ENCODE measurements at places on chromosomes 3 and 15.

DNA sequence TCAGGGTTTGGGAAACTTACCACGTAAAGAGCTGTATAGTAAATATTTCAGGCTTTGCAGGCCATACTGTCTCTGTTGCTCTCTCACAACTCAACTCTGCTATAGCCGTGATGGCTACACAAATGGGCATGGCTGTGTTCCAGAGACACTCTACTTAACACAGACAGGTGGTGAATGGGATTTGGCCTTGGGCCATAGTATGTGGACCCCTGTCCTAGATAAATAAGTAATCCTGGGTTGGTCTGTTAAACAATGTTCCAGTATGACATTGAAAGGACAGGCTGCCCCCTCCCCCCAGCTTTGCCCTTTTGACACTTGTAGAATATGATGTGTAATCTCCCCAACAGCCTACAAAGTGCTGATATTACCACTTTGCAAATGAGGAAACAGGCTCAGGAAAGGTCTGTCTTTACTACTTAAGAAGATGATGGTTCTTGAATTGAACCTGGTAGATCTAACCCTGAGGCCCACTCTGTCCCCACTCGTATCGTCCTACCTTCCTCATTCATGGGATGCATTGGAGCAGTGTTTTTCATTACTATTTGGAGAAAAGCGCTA, 38.4 kb downstream of the SLCO3A1 start:
- peak; percentile 27 for DNase-seq

- DNase-seq: no peak
Observed at GRCh38 chr3:59612444-59612715, 562.6 kb upstream of the CFAP20DC start.

DNA sequence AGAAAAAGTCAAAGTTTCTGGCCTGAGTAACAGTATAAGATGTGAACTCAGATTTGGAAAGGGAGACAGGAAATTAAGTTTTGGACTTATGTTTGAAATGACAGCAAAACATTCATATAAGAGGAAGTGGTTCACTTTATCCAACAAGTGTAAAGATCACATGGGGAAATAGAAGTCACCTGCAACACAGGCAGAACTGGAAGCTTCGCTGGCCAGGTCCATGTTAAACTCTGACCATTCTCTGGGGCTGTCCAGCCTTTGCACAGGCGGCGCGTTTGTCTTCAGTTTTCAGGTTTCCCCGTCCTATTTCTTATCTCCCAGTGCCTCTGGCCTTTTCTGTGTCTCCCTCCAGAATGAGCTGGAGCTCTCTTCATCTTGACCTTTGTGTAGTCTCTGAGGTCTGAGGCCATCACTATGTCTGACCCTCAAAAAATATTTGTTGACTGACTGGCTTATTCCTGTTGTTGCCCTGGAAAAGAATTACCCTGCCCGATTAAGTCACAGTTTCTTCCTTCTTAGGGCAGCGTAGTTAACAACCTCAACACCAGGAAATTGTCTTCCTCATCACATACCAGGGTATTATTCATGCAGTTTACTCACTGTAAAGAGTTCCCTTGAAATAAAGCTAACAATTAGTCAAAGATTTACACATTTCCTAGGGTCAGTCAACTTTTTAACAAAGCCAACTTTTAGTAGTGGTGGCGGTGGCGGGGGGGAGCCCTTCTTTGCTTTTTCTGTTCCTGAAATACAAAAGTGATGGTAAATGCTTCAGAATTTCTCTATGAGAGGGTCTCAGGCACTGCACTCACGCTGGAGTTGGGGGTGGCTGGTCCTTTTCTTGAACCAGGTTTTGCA, 959 bp upstream of the RASA2 start:
- peak; percentile 69 for DNase-seq

GRCh38 chr3:66588340-66588847, 87.6 kb upstream of the LRIG1 start:
- DNase-seq: no peak

DNA sequence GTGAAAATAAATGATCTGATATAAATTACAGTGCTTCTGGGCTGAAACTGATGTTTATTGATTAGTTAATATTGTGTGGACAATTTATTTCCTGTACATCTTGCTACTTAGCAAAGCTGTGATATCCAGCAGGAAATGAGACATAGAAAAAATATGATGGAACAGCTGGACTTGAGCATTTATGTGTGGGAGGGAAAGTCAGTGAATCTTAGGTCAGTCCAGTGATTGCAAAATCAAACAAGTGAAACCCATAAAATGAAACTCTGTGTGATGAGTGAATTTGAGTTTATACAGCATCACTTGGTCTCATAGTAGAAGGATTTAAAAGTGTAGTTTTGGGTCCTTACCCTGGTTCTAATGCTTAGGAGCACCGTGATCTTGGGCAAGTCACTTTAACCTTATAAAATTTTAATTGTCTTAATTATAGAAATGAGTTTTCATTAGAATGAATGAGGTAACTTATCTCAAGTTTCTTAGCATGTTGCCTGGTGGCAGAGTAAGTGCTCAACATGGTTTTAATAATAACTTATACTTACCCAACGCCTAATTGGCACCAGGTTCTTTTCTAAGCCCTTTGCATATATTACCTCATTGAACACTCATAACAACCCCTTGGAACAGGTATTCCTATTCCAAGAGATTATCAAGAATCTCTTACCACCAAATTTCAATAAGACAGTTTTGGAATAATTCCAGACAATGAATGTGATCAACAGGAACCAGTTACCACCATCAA, 194.6 kb downstream of the ADAMTSL3 start:
- DNase-seq: peak; percentile 58

DNA sequence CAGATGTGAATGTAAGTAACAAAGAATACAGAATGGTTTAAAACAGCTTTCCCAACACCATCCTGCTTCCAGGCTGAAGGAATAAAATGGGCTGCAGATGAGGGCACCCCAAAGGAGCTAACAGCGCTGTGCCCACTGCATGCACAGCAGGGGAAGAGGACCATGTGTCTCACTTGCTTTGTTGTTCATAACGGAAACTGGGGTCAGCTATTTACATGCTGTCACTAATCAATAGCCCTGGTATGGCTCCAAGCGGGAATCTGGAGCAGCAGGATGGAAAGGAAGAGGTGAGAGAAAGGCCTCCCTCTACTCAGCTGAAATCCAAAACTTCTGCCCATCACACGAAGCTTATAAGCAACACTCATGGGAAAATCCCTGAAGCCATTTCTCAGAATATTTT, 67.4 kb downstream of the TBC1D2B start:
- no peak for DNase-seq

GRCh38 chr3:55543181-55543614, 56.1 kb upstream of the WNT5A start:
- no peak for DNase-seq

GRCh38 chr3:59049671-59050331, at the start of gene CFAP20DC:
Gene CFAP20DC (minus strand): TSS chr3:59050025. CDS start chr3:59049631, 394 bp downstream.
- DNase-seq: peak; percentile 92

- DNase-seq: no peak
Observed at GRCh38 chr15:88252441-88252840, 4.1 kb downstream of the NTRK3 start.

DNA sequence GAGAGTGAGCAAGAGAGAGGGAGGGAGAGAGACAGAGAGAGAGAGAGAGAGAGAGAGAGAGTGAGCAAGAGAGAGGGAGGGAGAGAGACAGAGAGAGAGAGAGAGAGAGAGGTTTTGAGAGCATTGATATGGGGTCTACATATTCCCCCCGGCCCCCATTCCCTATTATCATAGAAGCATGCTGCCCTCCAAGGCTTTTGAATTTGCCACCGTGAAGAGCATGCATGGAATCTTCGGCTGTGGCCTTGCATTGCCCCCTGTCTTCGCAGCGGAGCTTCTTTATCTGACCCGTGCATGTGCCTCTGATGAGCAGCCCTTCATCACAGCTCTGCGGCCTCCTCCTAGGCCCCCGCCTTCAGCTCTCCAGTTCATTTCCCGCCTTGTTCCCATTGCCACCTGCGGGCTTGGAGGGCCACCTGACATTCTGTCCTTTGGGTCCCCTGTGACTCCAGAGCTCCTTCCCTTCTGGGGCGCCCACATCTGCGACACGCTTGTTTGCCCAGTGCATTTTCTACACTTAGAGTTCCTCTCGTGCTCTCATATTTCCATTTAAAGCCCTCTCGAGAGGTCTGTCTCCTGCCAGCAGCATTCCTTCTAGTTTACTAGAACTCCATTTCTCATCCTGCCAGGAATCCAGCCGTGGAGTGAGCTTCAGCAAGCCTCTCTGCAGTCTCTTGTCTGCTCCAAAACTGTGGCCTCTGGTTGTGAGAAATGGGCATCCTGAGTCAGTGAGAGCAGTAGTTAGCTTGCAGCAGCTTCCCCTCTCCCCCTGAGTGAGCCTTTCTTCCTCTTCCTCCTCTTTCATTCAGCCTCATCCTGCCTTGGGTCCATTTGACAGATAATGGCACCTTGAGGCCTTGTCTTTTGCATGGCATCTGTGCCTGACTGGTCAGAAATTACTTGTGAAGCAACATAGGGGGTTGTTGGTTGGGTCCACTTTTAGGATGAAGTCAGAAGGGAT, 25.3 kb downstream of the LPP start:
- no peak for DNase-seq

GRCh38 chr3:119924111-119925094, 142.5 kb downstream of the NR1I2 start:
- DNase-seq: no peak

GRCh38 chr3:176692199-176692965, 504.9 kb downstream of the TBL1XR1 start:
- DNase-seq: no peak

DNA sequence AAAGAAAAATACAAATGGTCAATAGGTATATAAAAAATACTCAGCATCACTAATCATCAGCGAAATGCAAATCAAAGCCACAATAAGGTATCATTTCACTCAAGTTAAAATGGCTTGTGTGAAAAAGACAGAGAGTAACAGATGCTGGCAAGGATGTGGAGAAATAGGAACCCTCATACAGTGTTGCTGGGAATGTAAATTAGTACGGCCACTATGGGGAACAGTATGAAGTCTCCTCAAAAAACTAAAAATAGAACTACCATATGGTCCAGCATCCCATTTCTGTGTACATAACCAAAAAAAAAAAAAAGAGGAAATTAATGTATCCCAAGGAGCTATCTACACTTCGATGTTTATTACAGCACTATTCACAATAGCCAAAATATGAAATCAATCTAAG, 98.1 kb upstream of the TGFBR2 start:
- DNase-seq: no peak

- DNase-seq: no peak
Observed at GRCh38 chr15:35756623-35757022, 210.7 kb upstream of the DPH6 start.

GRCh38 chr3:111244760-111245159, 173.1 kb downstream of the NECTIN3 start:
- no peak for DNase-seq

DNA sequence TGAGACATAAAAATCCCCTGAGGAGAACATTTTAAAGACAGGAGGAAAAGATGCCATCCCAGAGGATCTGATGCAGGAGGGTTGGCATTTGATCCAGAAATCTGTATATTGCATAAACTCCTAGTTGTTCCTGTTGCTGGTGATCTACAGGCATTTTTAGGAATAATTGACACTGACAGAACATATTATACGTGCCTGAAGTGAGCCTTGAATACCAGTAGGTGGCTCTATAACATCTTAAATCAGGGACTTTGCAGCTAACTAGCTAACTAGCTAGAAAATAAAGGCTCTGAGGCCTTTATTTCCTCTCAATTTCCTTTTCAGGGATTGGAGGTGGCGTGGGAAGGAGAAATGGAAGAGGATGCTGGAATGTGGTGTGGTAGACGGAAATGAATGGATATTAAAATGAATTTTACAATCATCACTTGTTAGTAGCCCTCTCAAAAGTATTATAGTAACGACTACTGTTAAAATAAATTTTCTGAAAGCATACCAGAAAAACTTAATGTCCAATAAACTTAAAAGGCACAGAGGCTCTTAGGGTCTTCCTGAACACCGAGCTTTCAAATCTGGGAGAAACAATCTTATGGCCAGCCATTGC, 73.8 kb upstream of the ZBED2 start:
- DNase-seq: peak; percentile 65

DNA sequence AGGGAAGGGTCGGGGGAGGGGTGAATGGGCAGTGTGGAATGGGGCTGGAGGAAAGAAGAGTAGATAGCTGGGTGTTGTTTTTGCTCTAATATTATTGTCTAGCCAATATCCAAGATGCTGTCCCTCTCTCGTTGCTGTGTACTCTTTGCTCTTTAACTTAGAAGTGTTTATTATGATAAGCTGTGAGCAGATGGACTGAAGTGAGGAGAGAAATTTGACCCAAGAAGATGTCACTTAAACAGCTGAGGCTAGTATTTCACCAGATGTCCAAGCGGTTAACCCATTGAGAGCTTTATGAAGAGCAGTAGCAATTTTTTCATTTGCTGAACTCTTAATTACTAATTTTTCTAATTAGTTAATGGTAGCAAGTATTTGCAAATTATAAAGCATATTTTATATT, 212.2 kb upstream of the TP63 start:
- no peak for DNase-seq

GRCh38 chr3:126431103-126431534, 36.4 kb downstream of the CFAP100 start:
- DNase-seq: no peak

- DNase-seq: peak; percentile 96
Observed at GRCh38 chr3:15271785-15272381, 60.5 kb downstream of the SH3BP5 start.

DNA sequence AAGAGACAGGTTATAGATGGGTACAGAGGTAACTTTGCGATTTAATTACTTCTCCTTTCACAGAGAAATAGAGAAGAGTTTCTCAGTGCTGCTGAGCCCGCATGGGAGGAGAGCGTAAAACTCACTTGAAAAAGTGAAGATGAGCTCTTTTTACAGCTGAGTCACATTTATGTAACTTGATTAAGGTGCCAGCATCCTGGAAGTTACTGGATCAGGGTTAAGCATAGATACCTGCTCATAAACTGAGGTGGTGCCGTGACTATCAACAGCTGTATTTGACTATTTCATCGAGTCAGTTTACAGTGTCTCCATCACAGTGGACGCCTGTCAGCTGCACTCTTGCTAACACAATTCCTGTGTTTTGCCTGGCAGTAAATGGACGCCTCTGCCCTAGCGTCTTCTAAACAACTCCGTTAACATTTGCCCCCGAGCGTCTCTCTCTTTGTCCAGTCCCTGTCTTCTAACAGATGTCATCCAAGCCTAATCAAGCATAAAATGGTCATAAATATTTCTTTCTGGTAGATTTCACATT, 414.6 kb downstream of the FOXP1 start:
- DNase-seq: no peak

DNA sequence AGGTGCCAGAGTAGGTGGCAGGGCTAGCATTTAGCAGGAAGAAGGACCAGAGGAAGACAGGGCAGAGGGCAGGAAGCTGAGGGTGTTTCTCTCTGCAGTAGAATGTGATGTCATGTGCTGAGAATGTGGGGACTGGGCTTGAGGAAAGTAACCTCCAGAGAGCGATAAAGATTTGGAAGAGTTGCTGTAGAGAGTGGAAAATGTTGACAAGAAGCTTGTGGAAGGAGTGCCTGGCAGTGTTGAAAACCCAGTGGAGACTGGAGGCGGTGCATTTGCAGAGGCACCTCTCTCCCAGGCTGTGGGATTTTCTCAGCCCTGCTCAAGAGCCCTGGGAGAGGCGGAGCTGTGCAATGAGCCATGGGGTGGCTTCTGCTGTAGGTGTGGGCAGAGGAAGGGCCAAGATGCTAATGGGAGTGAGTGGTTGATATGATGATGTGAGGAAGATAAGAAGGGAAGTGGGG, 54.8 kb downstream of the MESD start:
- peak; percentile 9 for DNase-seq

GRCh38 chr3:46661776-46662766, 31.4 kb downstream of the ALS2CL start:
- DNase-seq: no peak
